ENCODE measurements at places on chromosomes 12 and 14.
A peak's percentile ranks its signal among the peaks of the same experiment; 100 is the strongest.

GRCh38 chr14:34368971-34369647, 92.9 kb downstream of the SPTSSA start:
- no peak for DNase-seq

GRCh38 chr12:47141459-47141858, 61.7 kb upstream of the AMIGO2 start:
- no peak for DNase-seq

DNA sequence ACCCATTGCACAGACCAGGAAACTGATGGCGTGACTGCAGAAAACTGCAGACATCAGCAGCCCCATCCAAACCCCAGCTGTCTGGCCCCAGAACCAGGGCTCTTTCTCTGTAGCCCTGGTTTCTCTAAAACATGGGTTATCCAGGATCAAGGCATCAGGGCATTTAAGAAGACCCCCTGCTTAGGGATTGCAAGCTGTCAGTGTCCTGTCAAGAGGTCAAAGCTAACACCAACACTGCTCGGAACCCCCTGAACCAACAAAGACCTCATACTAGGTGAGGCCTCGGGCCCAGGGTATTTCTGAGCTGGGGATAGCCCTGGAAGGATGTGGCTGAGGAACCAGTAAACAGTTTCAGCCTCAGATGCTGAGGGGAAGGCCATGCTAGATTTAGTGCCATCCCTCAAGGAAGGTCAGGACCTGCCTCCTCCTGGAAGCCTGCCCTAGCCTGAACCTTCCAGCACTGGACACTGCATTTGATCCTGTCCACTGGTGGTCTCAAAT, 39.2 kb downstream of the BCL11B start:
- no peak for DNase-seq

- DNase-seq = no peak
Measured at GRCh38 chr12:18294889-18295288, 33.6 kb downstream of the PIK3C2G start.

DNA sequence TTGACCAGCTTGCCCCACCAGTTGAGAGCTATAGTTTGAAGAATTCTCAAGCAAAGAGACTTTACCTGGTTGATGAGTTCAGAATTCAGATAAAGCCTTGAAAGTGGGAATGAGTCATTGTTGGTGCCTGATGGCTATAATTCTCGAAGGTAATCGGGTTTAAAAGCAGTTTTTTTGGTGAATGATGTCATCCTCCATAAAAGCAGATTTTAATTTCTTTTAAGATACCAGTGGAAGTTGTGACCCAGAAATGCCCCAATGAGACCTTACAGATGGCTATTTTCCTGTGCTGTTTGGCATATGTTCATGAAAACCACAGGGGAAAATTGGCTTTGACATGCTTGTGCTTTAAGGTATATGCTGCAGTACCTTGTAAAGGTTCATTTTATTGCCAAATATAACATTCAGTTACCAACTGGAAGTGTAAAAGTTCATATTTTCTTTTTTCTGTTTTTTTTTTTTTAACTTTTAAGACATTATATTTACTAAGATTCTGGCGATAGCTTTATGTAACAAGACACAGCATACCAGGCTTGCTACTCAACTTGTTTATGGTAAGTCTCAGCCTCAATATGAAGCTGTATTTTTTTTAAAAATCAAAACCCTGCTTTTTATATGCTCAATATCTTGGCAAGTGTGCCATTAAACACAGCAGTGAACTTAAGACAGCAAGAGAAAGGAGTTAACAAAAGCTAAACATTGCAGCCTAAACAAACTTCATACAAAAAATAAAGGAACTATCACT, 119.3 kb downstream of the LMNTD1 start:
- DNase-seq = no peak

DNA sequence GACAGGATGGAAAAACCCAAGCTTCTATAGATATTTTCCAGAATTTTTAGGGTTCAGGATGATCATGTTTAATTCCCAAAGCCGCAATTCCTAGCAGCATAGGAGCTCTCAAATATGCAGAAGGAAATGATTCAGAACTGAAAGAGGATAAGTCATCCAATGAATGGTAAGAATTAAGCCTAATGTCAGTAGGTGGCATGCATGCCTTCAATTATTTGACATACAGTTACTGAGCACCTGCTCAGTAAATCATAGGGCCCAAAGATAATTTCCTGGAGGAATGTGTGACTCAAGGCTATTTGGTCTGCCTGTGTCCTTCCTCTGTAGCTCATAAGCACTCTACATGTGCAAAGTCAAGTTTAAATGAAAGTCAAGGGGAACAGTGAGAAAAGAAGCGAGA, 116.8 kb upstream of the SLC38A4 start:
- DNase-seq = no peak

GRCh38 chr12:52020539-52021336, 14.0 kb downstream of the TAMALIN start:
- DNase-seq = no peak

- peak; percentile 30 for DNase-seq
Measured at GRCh38 chr14:29743531-29743930, 184.1 kb downstream of the PRKD1 start.

DNA sequence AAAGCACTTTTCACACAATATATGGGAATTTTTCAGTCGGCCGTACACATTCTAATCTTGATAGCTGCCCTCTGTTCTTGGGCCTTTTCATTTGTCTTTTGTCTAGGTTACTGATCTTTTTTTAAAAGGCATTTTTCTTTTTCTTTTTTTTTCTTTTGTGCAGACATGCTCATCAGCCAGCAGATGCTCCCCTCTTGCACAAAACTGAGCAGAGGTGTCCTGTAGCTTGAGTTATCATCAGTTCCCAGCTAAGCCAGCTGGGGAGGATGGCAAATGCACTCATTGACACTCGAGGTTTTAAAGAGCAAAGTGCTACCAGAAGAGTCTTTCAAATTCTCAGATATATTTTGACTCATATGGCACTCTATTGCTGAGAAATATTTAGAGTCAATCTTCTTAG, 913.9 kb upstream of the SEL1L start:
- no peak for DNase-seq

- no peak for DNase-seq
Measured at GRCh38 chr14:35807131-35807961, 1.7 kb downstream of the RALGAPA1 start.

GRCh38 chr12:109232731-109233130, 76.4 kb downstream of the FOXN4 start:
- peak; percentile 60 for DNase-seq

GRCh38 chr12:16955083-16955657, 349.2 kb upstream of the LMO3 start:
- DNase-seq = no peak

DNA sequence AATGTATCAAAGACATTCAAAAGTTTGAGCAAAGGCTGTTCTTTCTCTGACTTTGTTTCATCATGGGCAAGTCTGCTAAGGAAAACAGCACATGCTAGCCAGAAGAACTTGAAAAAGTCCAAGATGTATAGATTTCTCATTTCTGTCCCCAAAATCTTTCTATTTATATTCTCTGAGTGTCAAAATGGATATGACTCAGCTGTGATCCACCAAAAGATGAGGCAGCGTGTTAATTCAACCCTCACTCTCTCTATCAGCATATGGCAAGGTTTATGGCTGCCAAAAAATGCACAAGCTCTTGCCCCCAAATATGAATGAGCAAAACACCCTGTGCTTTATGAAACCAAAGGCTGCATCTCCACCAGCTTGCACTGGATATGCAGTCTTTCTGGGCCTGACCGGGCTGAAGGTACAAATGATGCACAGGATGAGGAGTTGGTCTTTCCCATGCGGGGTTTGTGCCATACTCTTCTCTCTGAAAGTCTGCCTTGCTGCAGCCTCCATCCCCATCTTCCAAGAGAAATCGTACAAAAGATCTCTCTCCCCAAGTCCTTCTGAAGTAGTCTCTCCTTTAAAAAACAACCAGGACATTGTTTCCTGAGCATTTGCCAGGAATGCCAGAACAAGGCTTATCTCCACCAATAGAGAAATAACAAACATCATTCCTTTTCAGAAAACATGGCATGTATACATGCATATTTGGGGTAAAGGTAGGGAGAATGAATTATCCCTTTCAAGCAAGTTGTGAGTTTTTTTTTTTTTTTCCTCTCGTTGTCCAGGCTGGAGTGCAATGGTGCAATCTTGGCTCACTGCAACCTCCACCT, 203.4 kb downstream of the TMX1 start:
- DNase-seq = no peak

DNA sequence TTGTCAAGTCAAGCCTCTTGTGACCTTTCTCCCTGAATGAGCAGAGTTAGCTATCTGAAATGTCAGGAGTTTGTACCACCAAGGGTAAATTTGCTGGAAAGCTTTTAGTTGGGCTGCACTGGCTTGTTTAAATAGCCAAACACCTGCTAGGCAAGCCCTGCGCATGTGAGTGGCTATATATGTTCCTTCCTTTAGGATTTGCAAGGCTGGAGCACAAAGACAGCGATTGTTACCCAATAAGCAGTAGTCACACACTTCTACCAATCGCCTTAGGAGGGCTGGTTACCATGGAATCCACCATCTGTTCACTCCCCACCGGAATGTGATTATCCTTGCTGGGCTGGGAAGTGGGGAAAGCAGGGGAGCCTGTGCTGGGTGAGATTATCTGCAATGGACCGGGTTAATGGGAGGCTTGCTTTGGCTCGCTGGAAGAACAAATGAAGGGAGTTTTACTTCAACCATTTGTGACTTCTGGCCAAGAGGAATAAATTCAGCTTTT, 102.5 kb downstream of the FGD4 start:
- DNase-seq = peak; percentile 75

DNA sequence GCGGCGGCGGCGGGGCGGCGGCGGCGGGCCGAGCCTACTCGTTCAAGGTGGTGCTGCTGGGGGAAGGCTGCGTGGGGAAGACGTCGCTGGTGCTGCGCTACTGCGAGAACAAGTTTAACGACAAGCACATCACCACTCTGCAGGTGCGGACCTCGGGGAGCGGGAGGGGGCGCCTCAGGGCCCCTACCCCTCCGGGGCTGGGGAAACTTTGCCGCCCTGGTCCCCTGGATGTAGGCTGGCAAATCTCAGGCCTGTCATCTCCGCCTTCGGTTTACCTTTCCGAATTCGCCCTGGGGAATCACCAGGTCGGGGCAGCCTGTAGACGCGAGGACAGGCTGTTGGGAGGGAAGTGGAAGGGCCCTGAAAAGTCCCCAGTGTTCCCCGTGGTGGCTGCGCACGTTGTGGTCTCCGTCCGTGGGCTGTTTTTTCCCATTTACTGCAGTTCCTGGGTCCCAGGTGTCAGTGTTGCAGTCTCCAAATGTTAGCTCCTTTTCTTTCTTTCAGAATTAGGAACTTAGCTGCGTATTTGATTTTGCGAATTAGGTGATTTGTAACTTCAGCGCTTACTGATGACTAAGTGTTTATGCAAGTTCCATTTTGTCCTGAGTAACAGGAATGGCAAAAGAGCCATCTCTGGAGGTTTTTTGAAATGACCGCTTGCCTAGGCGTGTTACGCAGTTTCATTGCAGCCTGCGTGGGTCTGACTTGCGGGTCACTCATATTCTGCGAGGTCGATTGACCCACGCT, 656 bp downstream of the RAB21 start:
- DNase-seq = peak; percentile 41

All from midbrain (tissue), 1 donor.